Stimulated activated CD8-positive, alpha-beta memory T cell treated with anti-CD3 and anti-CD28 coated beads, Interleukin-4, amount 100 ng/mL, for 24 hours (primary cell): ENCODE measurements at places on chromosomes 16 and 17.

DNA sequence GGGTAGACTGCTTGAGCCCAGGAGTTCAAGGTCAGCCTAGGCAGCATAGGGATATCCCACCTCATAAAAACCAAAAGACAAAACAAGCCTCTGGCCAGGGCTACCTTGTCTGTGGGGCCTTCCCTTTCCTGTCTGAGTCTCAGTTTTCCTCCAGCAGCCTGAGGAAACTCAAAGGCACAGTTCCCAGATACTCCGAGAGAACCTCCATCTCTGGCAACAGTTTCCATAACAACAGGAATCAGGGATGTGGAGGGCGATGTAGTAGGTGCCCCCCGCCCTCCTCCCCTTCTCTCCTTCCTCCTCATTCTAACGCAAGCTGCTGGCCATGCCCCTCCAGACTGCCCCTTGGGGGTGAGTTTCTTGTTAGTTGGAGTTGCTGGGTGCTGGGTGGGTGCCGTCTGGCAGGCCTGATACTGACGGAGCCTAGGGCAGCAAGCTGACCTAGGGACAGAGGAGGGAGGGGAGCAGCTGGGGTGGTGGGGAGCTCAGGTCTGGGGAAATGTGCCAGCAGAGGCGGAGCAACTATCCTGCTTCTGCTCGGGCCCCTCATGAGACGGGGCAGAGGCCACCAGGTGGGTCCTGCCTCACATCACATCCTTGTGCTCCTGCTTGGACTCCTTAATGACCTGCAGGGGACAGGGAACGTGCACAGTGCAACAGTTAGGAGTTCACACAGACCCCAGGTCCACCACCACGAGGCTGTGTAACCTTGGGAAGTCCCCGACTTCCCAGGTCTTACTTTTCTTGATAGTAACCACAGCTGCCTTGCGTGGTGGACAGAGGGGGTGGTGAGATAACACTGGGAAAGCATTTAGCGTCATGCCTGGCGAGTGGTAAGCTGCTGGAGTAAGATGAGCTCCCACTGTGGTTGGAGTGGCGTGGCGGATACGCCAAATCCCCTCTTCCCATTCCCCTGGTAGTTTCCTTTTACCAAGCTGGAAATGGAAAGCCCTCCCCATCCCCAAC lies 7.8 kb upstream of the EFTUD2 start:
- no peak for DNase-seq

- no peak for DNase-seq
Measured at GRCh38 chr16:20683812-20684211, 13.7 kb downstream of the ACSM1 start.

- no peak for DNase-seq
Measured at GRCh38 chr17:82198092-82198491, 14.6 kb downstream of the CCDC57 start.

GRCh38 chr16:28917095-28917494 lies 7.9 kb downstream of the RABEP2 start:
- no peak for DNase-seq

GRCh38 chr16:47924950-47925349 lies 230.8 kb downstream of the ABCC12 start:
- DNase-seq: no peak

- no peak for DNase-seq
Measured at GRCh38 chr16:85025781-85026653, 1.6 kb upstream of the KIAA0513 start.

DNA sequence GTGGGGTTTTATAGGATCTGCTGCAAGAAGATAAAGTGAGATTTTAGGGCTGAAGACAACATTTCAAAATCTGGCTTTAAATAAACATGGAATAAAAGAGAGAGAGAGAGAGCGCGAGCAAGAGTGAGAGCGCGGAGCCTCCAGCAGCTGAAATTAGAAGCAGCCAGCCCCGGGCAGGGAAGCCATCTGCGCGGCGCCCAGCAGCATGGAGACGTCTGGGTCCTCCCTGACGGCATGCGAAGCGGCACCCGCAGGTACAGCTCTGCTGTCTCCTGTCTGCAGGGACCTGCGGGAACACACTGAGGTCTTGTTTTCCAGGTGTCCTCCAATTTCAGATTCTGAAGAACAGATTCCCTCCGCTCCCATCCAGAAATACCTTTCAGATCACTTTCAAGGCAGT lies 7.9 kb upstream of the BAIAP2 start:
- no peak for DNase-seq

GRCh38 chr17:40313668-40314583 lies 4.9 kb downstream of the RARA start:
- no peak for DNase-seq

DNA sequence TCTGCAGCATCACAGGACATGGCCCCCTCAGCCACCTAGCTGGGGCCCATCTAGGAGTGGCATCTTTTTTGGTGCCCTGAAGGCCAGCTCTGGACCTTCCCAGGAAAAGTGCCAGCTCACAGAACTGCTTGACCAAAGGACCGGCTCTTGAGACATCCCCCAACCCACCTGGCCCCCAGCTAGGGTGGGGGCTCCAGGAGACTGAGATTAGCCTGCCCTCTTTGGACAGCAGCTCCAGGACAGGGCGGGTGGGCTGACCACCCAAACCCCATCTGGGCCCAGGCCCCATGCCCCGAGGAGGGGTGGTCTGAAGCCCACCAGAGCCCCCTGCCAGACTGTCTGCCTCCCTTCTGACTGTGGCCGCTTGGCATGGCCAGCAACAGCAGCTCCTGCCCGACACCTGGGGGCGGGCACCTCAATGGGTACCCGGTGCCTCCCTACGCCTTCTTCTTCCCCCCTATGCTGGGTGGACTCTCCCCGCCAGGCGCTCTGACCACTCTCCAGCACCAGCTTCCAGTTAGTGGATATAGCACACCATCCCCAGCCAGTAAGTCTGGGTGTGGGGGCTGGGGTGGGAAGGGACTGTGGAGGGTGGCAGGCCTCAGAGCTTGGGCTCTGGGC lies 22.0 kb downstream of the RARA start:
- DNase-seq: no peak

DNA sequence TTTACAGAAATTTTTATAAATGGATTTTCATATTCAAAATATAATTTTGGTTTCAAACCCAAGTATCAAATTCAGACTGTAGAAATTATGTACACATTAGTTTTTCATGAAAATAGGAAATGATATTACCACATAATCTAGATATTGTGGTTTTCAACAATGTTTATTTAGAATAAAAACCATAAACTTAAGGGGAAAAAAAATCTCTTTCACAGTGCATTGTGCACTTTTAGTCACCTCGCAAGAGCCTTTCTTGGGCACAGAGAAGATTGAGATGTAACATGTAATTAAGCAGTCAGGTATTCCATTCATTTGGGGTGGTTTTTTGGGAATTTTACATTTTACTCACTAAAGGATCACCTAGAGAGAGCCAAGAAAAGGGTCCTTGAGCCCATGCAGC lies 104.0 kb downstream of the TANC2 start:
- DNase-seq: no peak

DNA sequence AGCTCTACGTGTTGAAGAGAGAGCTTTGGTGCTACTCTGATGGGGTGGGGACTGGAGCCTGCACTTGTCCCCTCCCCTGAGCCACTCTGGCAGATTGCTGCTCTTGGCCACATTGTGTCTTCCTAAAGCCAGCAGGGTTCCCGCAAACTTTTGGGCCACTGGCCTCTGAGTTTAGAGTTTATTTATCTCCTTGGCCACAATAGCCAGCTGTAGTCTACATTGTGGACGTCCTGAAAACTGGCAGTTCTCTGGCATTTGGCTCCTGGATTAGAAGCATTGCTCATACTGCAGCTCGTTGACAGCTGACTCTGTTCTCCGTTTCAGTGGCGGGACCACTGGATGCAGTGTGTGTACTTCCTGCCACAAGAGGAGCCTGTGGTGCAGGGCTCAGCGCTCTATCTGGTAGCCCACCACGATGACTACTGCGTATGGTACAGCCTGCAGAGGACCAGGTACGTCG lies 34.6 kb downstream of the PRMT7 start:
- DNase-seq: no peak

- no peak for DNase-seq
Measured at GRCh38 chr17:40607641-40608040, 40.0 kb downstream of the SMARCE1 start.

DNA sequence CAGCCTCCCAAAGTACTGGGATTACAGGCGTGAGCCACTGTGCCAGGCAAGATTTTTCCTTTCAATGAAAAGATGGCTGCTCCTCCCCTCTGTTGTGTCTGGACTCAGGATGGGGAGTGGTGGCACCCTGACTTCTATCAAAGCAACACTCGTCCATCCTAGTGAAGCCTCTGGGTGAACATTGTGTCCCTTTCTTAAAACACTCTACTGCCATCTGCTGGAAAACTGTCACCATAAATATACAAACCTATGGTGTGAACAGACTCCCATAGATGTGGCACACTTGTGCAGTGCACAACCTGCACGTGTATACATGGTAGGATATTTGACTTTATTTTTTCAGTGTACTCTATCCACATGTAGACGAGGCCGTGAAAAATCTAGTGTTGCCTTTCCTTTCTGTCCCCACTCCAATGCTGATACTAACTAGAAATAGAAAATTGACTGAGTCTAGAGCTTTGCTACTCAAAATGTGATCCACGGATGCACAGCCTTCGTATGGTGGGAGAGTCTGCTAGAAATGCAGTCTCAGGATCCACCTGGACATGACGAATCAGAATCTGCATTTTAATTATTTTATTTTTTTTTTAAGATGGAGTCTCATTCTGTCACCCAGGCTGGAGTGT lies 55.9 kb upstream of the PLCG2 start:
- no peak for DNase-seq

DNA sequence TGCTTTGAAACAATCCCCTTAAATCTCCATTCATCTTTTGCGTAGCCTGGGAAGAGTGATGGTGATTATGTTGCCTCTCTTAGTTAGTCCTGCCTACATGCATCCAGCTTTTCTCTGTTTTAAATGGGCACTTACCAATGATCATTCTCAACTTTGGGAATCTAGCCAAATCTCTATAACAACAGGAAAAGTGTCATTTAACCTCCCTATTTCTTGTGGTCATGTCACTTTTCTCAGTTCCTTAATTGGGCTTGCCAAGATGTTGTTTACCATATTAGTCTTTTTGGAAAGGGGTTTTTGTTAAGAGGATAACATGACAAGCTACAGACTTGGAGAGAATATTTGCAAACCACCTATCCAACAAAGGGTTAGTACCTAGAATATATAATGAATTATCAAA lies 15.6 kb upstream of the CLEC10A start:
- no peak for DNase-seq

DNA sequence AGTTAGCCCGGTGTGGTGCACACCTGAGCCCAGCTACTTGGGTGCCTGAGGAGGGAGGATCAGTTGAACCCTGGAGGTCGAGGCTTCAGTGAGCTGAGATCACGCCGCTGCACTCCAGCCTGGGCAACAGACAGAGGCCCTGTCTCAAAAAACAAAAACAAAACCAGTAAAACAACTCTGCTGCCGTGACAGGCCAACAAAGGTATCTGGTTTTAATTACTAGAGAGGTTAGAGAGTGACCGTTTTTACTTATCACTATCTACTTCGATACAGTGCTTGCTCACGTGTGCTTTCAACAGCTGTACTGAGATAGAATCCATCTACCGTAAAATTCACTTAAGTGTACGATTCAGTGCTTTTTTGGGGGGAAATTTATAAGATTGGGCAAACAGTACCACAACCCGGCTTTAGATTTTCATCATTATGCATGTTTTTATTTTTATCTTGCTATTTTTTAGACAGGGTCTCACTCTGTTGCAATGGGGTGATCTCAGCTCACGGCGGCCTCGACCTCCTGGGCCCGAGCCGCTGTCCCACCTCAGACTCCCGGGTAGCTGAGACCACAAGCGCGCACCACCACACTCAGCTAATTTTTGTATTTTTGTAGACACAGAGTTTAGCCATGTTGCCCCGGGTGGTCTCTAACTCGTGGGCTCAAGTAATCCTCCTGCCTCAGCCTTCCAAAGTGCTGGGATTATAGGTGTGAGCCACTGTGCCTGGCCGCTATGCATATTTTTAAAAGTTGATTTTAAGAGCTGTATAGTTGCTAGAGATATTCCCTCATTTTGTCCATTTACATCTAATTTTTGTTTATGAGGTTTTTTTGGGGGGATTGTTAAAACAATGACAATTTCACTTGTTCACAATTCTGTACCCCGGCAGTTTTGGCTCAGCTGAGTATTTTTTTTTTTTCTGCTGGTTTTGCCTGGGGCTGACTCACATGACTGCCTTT lies 30.9 kb downstream of the SERPINF1 start:
- DNase-seq: no peak

DNA sequence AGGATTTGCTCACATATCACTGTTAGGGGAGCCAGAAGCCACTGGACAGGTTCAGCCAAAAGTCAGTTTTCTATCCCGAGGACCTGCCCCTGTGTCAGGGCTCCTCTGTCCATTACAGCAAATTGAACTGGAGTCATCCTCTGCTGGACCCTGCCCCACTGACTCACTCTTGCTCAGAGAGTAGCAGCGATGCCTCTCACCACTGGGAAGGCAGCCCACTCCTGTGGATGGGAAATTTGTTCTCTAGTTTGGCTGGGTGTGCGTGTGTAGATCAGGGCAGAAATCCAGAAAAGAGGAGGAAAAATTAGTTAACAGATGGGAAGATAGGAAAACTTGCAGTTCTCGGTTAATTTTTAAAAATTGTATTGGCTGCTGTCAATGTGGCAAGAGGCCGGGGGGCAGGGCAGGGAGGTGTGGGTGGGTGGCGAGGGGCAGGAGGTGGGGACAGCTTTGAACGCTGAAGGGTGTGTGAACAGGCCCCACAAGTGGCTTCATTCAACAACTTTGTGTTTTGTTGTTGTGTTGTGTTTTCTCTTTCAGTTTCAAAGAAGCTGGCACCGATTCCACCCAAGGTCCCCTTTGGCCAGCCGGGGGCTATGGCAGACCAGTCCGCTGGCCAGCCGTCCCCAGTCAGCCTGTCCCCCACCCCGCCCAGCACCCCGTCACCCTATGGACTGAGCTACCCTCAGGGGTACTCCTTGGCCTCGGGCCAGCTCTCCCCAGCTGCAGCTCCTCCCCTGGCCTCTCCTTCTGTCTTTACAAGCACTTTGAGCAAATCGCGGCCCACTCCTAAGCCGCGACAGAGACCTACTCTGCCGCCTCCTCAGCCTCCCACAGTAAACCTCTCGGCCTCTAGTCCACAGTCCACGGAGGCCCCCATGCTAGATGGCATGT lies 33.6 kb downstream of the ELAC2 start:
- DNase-seq: no peak

GRCh38 chr17:17091856-17092756 lies 49.8 kb downstream of the MPRIP start:
- no peak for DNase-seq
